ENCODE measurements at places on chromosomes 5 and 9. TPM values are rescaled to one million over a fixed set of nuclear protein-coding genes. Genes with fewer than 3 reads are reported as not detected.

PRSS3 gene
- total RNA-seq, result 61.2 TPM

LEAP2 gene
- 42.4 TPM for total RNA-seq

BNC2 gene
- total RNA-seq, result 52.0 TPM

INSL4 gene
- total RNA-seq, result not detected

PCDHB5 gene
- total RNA-seq, result 8.0 TPM

SLC45A2 gene
- total RNA-seq, result 0.66 TPM

DHFR gene
- total RNA-seq, result 19.7 TPM

SPINK1 gene
- total RNA-seq, result 234 TPM

SPARC gene
- 985 TPM for total RNA-seq

SLC9A3 gene
- total RNA-seq, result 537 TPM

ARHGEF28 gene
- 29.9 TPM for total RNA-seq

LCN12 gene
- 10.0 TPM for total RNA-seq
